Heart left ventricle (tissue), 16 donors: ENCODE measurements at places on chromosomes 6 and 20. TPM values are rescaled to one million over a fixed set of nuclear protein-coding genes. Genes with fewer than 3 reads are reported as not detected.

The KIF25 gene
- not detected for total RNA-seq

The GPR63 gene
- total RNA-seq, result 2.7 TPM

The F13A1 gene
- 35.0 TPM for total RNA-seq

GRCh38 chr20:59438201-59438600, 137.8 kb downstream of the EDN3 start:
- no peak for DNase-seq

DNA sequence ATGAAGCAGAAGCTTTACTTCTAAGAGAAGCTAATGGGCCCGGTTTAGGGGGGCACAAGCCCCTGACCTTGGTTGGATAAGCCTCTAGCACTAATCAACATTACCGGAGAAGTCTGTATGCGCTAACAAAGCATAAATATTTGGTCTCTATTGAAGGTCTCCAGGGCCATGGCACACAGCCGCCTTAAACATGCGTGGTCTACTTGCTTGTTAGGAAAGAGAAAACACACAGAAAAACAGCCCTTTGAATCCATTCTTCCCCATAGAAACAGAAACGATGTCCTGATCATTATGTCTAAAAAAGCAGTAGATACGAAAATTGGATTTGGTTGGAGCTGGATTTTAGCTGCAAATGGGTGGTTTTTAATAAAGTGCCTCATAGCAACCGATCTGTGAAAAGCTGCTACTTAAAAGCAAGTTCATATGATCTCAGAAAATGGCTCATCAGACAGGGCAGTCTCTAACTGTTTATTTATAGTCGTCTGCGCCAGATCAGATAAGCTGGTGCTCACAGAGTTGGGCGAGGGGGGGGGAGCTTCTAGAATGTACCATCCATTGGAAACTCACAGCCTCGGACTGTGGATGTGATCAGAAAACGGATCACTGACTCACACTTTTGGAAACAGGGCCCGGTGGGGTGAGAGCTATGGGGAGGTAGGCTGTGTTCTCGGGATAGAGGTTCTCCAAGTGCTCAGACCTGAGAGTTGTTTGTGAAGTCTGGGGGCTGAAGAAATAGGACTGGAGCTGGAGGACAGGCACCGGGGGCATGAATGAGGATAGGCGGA, 35.3 kb upstream of the APCDD1L start:
- no peak for DNase-seq

DNA sequence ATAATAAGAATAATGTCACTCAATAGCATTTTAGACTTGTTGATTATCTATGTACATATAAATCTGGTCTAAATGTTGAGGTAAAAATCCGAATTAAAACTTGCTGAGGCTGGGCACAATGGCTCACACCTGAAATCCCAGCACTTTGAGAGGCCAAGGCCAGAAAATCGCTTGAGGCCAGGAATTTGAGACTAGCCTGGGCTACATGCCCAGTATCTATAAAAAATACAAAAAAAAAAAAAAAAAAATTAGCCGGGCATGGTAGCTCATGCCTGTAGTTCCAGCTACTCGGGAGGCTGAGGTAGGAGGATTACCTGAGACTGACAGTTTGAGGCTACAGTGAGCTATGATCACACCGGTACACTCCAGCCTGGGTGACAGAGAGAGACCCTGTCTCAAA, 34.2 kb upstream of the SUPT3H start:
- no peak for DNase-seq

DNA sequence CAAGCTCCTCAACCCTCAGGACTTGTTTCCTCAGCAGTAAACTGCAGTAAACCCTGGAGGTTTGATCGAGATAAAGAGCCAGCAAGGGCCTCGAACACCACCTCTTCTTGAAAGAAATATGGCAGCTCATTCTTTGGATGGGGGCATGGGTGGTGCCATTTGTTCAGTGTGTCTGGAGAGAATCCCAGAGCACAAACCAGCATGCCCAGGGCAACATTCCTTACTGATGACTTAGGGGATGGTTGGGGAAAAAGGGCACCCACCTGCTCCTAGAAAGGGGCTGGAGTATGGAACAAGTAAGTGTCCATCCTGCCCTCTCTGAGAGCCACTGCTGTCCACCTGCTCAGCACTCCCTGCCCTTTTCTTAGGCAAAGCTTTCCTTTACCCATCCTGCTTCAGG, 31.3 kb upstream of the ZFAND3 start:
- DNase-seq, result no peak

- DNase-seq, result no peak
Measured at GRCh38 chr6:157235600-157236039, 87.7 kb downstream of the TMEM242 start.

DNA sequence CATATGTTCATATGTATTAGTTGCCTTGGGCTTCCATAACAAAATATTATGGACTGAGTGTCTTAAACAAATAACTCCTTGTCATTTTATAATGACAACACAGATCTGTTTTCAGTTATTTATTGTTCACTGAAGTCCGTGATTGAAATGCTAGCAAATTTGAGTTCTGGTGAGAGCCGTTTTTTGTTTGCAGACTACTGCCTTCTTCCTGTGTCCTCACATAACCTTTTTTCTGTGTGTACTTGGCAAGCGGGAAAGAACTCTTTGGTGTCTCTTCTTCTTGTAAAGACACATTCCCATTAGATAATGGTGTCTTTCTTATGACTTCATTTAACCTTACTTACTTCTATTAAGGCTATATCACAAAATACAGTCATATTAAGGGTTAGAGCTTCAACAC, 482.9 kb upstream of the EYS start:
- DNase-seq, result no peak

- DNase-seq, result no peak
Measured at GRCh38 chr6:4264601-4265000, 129.2 kb upstream of the ECI2 start.
